ENCODE measurements at places on chromosomes 5 and 9. TPM values are rescaled to one million over a fixed set of nuclear protein-coding genes. Genes with fewer than 3 reads are reported as not detected.

Gene SLC36A3
- not detected for total RNA-seq

Gene SLC25A2
- total RNA-seq: not detected

Gene PDE8B
- total RNA-seq: 1.5 TPM

Gene FRMD3
- total RNA-seq: 2.7 TPM

Gene CBY3
- not detected for total RNA-seq

GRCh38 chr9:99352826-99353225, 130.7 kb downstream of the SEC61B start:
- DNase-seq: no peak

GRCh38 chr5:75335952-75336614, 937 bp upstream of the HMGCR start:
- peak; percentile 72 for DNase-seq

DNA sequence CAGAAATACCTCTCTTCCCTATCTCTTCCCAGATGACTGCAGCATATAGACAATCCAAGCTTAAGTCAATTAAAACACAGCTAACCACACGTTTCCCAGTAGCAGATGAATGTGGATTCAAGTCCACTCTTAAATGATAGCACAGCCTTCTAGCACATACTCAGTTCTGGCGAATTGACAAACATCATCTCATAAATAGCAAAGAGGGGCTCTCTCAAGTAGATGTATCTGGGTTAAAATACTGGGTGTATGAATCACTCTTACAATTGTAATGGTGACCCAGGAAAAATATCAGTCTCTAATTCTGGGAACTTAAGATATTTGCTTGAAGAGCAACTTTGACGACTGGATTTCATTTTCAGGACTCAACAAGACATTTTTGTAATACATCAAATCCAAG, 67.0 kb upstream of the HAPLN1 start:
- DNase-seq: no peak

GRCh38 chr9:124778575-124779367, 1.8 kb downstream of the OLFML2A start:
- DNase-seq: no peak

DNA sequence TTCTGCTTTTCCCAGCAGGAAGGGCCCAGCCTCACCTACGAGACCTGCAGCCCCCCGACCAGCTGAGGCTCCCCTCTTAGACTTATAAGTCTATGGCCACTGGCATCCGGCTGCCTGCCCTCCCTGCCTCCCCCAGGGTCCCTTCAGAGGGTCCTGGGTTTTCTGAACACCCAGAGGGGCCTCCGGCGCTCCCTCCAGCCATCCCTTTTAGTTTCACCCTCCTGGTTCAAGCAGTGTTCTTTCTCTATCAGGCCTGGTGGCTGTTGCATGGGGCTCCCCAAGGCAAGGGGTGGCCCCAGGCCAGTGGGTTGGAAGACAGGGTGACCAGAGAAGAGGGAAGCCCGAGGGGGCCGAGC, 21.8 kb downstream of the GOLGA2 start:
- DNase-seq: no peak

DNA sequence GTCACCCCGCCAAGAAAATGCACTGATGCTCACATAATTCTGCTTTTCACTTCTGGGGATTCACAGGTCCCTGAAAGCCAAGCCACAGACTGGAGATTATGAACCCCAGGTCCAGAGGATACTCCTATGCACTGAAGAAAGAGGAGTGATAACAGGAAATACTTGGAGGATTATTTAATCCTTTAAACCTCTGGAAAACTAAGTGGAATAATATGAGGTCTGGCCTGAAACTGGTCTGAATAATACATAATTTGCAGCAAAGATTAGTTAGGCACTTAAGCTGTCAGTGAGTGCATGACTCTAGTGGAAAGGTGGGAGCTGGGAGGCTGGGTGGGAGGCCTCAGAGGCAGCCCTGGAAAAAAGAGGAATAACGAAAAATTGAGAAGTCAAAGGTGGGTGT, 45.7 kb downstream of the MARCHF3 start:
- DNase-seq: no peak

DNA sequence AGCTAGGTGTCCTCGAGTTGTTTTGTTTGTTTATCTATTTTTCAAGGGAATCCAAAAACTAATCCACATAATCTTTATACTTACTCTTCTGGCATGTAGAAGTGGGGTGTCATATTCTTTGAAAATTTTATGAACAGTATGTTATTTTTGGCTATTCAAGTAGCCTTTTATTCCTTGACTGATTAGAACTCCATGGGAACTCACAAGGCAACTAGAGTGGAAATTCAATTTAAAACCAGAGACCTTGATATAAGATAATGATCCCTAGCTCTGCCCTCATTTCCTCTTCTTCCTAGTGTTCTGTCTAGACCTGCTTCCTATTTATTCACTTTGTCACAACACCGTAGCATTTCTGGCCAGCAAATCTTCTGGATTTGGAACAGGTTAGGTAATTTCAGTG, 1123.7 kb upstream of the C9orf72 start:
- no peak for DNase-seq

DNA sequence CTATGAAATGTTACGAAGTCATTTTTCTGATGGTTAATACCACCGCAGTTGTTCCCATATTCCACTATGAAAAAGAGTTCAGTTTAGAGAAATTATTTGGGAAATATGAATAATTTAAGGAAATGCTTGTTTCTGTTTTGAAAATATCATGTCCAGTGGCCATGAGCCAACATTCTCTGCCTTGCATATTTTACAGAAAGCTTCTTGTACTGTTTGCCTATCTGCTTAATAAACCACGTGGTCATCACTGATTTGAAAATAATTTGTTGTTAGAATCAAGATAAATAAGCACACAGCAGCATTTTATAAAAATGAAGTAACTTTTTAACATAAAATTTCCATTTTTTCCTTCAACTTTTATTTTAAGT, 381.5 kb upstream of the CDH18 start:
- no peak for DNase-seq

Measured in NCI-H460 (cell line).